ENCODE measurements at places on chromosomes 12 and 14. TPM values are rescaled to one million over a fixed set of nuclear protein-coding genes. Genes with fewer than 3 reads are reported as not detected.

The ARHGEF25 gene
- 0.33 TPM for total RNA-seq

The CLEC1B gene
- not detected for total RNA-seq

The SOX5 gene
- total RNA-seq, result not detected

The KRT73 gene
- 7.8 TPM for total RNA-seq

GRCh38 chr12:94832780-94833681, 170.5 kb downstream of the NDUFA12 start:
- DNase-seq, result no peak

GRCh38 chr14:88931321-88932110, 107.1 kb downstream of the TTC8 start:
- DNase-seq, result no peak

DNA sequence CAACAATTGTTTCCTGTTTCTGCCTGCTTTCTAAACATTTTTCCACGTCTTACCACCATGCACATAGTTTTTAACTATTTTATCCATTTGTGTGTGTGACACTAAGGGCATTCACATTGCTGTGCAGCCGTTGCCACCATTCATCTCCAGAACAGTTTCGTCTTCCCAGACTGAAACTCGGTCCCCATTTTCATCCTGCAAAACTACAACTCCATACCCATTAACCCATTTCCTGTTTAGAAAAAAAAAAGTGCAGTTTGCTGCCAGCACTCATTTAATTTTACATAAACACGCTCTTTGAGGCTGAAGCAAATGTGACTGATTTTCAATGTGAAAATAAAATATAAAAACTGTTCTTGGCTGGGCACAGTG, 15.5 kb downstream of the UBC start:
- DNase-seq, result no peak

- DNase-seq, result no peak
These were observed 350.7 kb upstream of the SEL1L start for GRCh38 chr14:81884382-81884781.

DNA sequence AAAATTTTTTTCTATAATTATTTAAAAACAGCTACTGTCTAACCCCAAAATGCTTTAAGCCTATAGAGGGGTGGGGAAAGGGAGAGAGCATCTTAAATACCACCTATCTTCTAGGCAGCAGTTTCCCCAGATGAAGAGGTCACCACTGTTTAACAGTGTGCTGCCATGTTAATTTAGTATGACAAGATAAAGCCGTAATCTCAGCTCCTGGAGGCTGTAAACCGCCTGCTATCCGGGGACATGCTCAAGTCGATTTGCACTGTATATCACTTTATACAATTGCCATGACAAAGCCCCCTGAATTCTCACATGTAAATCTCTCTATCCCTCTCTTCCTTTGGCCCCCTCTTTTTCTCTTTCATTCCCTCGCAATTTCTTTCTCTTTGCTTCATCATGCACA, 68.5 kb downstream of the SOX5 start:
- no peak for DNase-seq

- no peak for DNase-seq
These were observed 211.0 kb upstream of the GARIN6 start for GRCh38 chr12:99436584-99436983.

- no peak for DNase-seq
These were observed 755 bp upstream of the ATF7IP start for GRCh38 chr12:14364583-14365271.

All from CD8-positive, alpha-beta T cell (primary cell).